Endothelial cell (in vitro differentiated cells): ENCODE measurements at places on chromosomes 2 and 18. TPM values are rescaled to one million over a fixed set of nuclear protein-coding genes. Genes with fewer than 3 reads are reported as not detected.
A peak's percentile ranks its signal among the peaks of the same experiment; 100 is the strongest.

The ELMOD3 gene
- total RNA-seq: 15.9 TPM

The TXNDC2 gene
- total RNA-seq: not detected

The RAPGEF4 gene
- 7.5 TPM for total RNA-seq

The UGT1A9 gene
- total RNA-seq: not detected

The RRM2 gene
- 18.7 TPM for total RNA-seq

The VRK2 gene
- total RNA-seq: 18.3 TPM

The TFCP2L1 gene
- total RNA-seq: 1.7 TPM

The DLX2 gene
- 0.28 TPM for total RNA-seq

The C2orf15 gene
- total RNA-seq: 0.26 TPM

The MAPRE2 gene
- total RNA-seq: 73.0 TPM

The RIT2 gene
- not detected for total RNA-seq

The FNDC4 gene
- total RNA-seq: 26.4 TPM

The CSRNP3 gene
- 14.6 TPM for total RNA-seq

DNA sequence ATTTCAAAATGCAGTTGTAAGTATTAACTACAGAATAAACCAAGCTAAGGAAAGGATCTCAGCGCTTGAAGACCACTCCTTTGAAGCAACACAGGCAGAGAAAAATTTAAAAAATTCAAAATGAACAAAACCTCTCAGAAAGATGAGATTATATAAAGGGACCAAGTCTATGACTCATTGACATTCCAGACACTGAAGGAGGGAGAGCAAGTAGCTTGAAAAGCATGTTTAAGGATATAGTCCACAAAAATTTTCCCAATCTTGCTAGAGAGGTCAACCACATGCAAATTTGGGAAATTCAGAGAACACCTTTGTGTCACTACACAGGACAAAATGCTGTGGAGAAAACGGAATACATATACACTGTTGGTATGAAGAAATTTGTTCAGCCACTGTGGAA lies 112.6 kb upstream of the MC4R start:
- no peak for DNase-seq

GRCh38 chr2:105655244-105655643 lies 89.5 kb upstream of the NCK2 start:
- no peak for DNase-seq

DNA sequence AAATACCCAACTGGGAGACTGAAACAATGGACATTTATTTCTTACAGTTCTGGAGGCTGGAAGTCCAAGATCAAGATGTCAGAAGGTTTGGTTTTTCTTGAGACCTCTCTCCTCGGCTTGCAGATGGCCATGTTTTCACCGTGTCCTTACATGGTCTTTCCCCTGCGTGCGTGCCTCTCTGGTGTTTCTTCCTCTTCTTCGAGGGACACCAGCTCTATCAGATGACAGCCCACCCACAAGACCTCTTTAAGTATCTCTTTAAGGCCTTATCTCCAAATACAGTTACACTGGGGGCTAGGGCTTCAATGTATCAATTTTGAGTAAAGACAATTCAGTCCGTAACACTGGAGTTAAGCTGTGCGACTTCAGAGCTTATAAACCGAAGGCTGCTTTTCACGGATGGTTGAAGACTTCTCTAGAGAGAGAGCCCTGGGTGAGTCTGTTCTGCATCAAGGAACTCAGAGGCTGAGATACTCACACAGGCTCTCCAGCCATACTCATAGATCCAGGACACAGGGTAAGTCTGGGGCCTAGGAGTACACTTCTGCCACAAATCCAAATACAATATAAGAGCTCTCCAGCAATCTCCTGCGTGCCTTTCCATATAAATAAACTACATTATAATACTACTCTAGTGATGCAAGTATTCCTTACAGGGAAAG lies 339.9 kb upstream of the PKDCC start:
- no peak for DNase-seq

GRCh38 chr2:193542762-193543161 lies 1348.0 kb upstream of the TMEFF2 start:
- no peak for DNase-seq

DNA sequence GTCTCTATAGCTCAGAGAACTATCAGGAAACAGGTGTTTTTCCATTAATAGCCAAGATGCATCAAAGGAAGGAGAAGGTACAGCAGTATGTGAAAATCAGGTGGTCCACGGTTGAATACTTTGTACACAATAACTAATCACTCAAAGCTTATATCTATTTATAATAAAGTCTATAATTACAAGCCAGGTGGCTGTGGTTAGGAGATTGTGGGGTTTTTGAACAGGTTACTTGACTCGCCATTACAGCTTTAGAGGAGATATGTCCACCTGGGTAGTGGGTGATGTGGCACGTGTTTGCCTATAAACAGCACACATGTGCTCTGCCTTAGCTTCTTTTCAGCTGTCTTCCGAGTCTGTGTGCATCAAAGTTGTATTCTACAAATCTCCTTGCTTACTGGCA lies 892.2 kb upstream of the ZEB2 start:
- no peak for DNase-seq

- DNase-seq: no peak
Observed at GRCh38 chr2:3647246-3647645, 10.8 kb upstream of the ALLC start.

- no peak for DNase-seq
Observed at GRCh38 chr18:45962866-45963265, 4.3 kb downstream of the EPG5 start.

DNA sequence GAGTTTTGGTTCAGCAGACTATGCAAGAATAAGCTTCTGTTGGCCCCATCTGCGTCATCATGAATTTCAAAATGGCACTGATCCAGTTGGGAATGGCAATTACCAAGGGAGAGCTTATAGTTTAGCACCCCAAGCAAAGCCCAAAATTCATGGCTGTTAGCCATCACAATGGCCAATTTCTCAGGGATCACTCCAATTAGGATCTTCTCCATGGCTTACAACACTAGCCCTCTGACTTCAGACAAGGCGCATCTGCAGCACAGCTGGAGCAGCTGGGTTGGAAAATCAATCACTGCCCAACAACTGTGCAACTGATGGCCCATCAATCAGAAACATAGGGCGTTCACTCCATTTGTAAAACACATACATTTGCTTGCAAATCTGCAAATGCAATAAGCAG lies 273.6 kb downstream of the SRBD1 start:
- DNase-seq: no peak

DNA sequence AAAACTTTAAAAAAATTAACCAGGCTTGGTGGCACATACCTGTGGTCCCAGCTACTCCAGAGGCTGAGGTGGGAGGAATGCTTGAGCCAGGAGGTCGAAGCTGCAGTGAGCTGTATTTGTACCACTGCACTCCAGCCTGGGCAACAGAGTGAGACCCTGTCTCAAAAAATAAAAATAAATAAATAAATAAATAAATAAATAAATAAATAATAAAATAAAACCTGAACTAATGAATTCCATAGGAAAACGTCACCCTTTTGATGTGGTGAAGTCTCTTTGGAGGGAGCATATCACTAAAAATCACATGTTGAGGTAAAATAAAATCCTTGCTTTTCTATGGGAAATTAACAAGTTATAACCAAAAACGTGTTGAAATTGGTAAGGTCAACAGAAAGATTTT lies 29.6 kb upstream of the ITGAV start:
- DNase-seq: no peak

- DNase-seq: peak; percentile 34
Observed at GRCh38 chr2:226798422-226799210, 1.0 kb downstream of the IRS1 start.

DNA sequence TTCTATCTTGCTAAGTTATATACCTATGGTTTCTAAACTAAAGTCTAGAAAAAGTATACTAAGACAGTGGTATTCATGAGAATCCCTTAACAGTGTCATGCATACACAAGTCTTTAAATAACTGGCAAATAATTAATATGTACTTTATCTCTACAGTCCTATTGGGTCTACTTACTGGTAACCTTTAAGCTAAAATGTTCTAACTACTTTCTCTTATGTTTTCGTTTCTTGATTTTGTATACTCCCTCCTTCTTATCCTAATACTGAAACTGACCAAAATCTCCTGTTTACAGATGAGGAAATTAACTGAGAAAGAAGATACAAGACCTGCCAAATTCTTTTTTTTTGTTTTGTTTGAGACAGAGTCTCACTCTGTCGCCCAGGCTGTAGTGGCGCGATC lies 74.6 kb downstream of the CCDC88A start:
- no peak for DNase-seq

GRCh38 chr2:209208211-209208610 lies 215.6 kb upstream of the MAP2 start:
- peak; percentile 54 for DNase-seq

DNA sequence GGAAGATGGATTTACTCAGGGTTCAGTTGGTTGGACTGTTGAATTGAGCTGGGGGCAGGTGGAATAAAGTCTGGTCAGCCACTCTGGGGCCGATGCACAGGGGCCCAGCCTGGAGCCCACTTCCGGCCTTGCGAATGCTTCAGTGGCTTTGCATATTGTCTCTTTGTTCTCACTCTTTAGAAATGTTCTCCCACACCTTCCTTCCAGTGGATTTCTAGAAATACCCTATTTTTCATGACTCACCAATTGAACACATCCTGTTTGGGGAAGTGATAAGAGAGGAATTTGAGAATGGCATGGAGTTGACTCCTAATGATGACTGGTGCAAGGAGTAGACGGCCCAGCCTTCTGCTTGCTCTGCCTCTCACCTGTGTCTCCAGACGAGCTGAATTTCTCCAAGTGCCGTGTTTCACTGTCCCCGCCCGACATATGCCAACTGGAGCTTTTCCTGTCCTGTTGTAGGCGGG lies 28.1 kb downstream of the ASAP2 start:
- DNase-seq: no peak

GRCh38 chr2:239402666-239403065 lies 1.8 kb upstream of the HDAC4 start:
- no peak for DNase-seq

DNA sequence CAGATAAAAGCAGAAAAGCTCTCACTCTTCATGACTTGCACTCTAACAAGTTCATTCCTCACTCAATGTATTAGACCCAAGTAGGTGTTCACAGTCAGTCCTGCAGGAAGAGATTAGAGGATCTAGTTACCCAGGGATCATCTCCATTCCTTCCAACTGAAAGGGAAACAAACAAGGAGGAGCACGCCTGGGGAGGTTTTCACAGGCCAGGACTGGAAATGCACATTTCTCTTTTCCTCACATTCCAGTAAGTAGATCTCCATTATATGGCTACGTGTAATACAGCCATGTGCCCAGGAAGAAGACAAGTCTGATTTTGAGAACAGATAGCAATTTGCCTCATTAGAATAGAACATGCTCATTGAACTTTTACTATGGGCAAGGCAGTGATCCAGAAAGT lies 1132.2 kb upstream of the FAM98A start:
- DNase-seq: no peak

GRCh38 chr2:198127627-198128026 lies 323.2 kb downstream of the PLCL1 start:
- peak; percentile 41 for DNase-seq

DNA sequence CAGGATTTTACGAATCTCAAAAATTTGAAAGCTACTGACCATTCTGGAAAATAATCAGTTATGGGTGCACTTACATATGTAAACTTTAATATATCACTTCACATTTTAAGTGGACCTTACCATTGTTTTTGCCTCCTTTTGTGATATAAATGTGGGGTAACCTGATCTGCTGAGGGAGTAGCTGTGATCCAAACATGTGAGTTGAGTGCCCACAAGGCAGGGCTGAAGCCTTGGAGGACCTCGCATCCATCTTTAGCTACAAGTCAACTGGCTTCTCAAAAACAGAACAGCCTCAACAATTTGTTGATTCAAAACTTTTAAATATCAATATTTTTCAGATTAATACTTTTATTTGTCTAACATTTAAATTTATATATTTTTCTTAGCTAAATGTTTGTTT lies 178.2 kb downstream of the PLCL1 start:
- no peak for DNase-seq

GRCh38 chr2:104620801-104621200 lies 233.1 kb upstream of the POU3F3 start:
- DNase-seq: no peak

- no peak for DNase-seq
Observed at GRCh38 chr2:44267796-44268648, 7.3 kb upstream of the SLC3A1 start.

- DNase-seq: no peak
Observed at GRCh38 chr18:9681217-9681616, 26.9 kb upstream of the RAB31 start.

- DNase-seq: no peak
Observed at GRCh38 chr2:42969231-42970150, 177.1 kb upstream of the HAAO start.

- no peak for DNase-seq
Observed at GRCh38 chr2:16104949-16105668, 164.8 kb downstream of the MYCN start.

GRCh38 chr18:78460558-78460957 lies 519.1 kb upstream of the SALL3 start:
- DNase-seq: no peak

DNA sequence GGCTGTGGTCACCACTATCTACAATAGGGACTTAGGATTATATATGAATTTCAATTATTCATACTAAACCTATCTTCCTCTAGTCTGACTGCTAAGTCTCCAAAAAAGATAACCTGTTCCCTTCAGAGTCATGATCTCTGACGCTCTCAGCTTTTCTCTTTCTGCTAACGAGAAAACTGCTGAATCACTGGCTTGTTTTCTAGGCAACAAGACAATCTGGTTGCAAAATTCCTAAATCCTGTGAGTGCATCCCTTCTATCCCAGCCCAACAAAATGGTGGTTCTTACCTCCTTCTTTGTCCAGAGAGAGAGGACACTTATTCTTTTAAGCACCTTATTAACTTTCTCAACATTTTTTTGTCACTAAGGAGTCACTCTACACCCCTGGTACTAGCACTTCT lies 312.3 kb upstream of the PKDCC start:
- no peak for DNase-seq

DNA sequence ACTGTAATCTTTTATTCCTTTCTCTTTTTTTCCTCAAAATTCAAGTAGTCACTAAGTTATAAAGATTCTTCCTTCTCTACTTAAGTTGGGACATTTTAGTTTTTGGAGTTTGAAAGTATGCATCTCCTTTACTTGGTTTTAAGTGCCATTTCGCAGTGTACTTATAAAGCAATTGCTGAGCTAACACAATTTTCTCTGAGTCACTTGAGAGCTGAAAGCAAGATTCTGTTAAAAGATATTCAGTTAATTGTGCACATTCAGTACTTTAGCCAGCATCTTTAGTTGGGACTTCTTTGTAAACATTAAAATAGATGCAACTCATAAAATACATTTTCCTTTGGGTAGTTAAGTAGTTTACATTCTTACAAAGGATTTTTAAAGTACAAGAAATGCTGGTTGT lies 136.0 kb downstream of the GFPT1 start:
- no peak for DNase-seq

- no peak for DNase-seq
Observed at GRCh38 chr2:72133721-72134407, 13.8 kb downstream of the CYP26B1 start.
